Suppressor macrophage treated with lipopolysaccharide for 1 hour (primary cell): ENCODE measurements at places on chromosomes 7 and 10.

GRCh38 chr7:24715661-24716479, 41.4 kb downstream of the GSDME start:
- peak; percentile 14 for DNase-seq

- DNase-seq, result no peak
Measured at GRCh38 chr10:55742487-55742886, 618.6 kb downstream of the ZWINT start.

- no peak for DNase-seq
Measured at GRCh38 chr10:20512631-20513030, 384.5 kb downstream of the NEBL start.

- DNase-seq, result peak; percentile 70
Measured at GRCh38 chr7:44196450-44196872, 4.3 kb upstream of the YKT6 start.

DNA sequence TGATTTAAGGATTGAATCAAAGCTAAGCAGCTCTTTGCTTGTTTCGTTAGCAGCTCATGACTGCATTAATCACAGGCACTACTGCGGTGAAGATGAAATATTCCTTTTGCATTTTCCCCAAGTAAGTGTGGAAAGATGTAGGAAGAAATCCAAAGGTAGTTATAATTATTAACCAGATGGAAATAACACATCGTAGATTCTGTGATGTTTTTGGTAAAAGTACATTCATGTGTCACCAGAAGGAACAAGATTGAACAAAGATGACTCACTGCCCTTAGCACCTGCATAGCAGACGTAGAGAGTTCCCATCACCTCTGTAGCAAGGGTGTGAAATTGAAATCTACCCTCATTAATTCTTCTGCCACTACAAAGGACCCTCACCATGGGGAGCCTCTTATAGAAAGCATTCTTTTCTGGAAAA, 37.1 kb downstream of the SMURF1 start:
- DNase-seq, result no peak

DNA sequence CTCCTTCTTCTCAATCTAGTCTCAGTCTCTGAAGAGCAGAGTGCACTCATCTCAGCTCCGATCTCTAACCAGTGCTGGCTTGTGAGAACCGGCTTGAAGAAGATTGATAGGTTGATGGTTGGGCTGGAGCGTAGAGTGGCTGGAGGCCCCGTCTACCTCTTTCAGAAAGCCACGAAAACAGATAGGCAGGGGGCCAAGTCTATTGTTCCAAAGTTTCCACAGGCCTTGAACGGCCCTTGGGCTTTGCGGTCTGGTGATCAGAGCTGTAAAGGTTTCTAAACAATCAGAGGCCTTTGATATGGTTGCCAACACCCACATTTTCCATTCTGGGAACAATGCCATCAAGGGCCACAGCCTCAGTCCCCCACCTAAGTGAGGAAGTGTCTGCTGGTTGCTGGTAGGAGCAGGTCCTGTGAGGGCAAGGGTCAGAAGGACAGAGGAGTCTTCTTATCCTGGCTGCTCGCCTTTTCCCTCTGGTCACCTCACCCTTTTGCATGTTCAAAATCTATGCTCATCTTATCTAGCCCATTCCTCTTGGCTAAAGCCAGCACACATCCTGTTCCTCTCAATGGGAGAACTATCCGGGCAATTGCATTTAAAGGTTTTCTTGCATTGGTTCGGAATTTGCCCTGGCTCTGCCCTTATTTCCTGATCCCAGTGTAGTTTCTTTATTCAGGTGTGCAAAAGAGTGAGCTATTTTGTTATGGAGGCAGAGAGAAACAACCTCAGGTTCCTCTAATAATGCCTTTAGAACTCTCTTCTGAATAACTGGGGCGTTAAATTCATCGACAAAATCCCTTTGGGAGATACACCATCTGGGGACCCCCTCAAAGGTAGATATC, 70.3 kb upstream of the KMT2E start:
- peak; percentile 63 for DNase-seq

DNA sequence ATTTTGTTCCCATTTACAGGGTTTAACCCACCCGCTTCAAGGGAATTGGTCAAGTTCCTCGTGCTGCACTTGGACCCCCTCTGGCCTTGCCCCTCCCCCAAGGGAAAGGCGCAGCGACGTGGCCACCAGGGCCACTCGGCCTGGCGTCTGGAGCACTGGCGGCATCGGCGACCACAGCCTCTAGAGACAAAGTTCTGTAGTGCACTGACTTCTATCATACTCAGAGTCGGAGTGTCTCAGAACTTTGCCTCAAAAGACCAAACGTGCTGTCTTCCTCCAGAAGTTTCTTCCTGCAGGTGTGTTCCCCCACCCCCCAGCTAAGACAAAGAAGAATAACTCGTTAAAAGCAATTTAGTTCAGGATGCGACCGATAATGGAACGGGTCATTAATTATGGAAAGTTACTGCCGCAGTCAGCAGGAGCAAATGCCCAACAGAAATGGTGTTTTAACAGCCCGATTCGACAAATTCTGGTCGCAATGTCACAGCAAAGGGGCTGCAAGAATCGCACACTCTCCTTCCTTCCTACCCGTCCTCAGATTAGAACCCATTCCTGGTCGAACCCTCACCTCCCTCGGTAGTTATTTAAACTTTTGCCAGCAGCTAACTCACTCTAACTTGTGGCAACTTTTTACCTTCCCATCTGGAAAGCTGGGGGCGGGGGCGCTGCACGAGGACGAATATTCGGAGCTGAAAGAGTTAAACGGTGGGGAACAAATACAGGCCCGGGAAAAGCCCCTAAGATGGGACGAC, 202.1 kb upstream of the NFE2L3 start:
- DNase-seq, result no peak

- no peak for DNase-seq
Measured at GRCh38 chr7:4200546-4201094, 481.5 kb upstream of the FOXK1 start.

DNA sequence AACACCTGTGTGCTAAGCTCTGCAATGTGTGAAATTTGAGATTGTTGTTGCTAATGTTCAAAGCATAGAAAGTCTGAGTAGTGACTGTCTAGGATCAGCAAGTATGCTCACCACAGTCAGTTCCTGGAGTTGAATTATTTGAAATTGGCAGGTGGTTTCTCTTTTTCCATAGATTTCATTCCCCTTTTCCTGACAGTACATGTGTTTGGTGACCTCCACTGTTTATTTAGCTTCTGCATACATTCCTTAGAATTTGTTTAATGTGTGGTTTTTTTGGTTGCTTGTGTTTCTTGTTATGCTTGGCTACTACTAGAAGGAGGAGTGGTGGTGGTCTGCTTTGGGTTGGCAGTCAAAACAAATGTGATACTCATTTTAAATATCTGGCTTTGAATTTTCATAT, 52.3 kb downstream of the FOXP2 start:
- DNase-seq, result no peak

- DNase-seq, result no peak
Measured at GRCh38 chr10:61049386-61049785, 105.4 kb upstream of the RHOBTB1 start.

- DNase-seq, result no peak
Measured at GRCh38 chr7:77393261-77393660, 22.9 kb downstream of the GSAP start.

DNA sequence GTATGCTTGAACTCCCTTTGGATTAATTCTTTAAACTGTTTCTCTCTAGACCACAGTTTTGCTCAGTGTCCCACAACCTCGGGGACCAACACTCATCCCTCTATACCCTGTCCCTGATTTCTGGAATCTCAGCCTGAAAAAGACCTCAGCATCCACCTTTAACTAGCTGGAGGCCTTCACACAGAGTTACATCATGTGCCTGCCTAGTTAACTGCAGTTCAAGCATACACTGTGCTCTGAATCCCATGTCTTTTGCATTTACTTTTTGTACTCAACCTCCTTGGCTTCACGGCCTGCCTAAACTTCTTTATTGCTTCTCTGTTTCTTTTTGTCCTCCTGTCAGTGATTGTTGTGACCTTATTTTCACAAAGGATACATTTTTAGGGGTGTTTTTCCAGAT, 66.7 kb downstream of the PRKG1 start:
- DNase-seq, result no peak

- DNase-seq, result no peak
Measured at GRCh38 chr7:129774359-129774758, 162.8 kb downstream of the NRF1 start.

- peak; percentile 78 for DNase-seq
Measured at GRCh38 chr10:29555746-29556481, 78.9 kb downstream of the SVIL start.

GRCh38 chr7:29140873-29141468, 5.4 kb downstream of the CPVL start:
- DNase-seq, result peak; percentile 32

- no peak for DNase-seq
Measured at GRCh38 chr10:48523212-48523819, 81.6 kb downstream of the ARHGAP22 start.

DNA sequence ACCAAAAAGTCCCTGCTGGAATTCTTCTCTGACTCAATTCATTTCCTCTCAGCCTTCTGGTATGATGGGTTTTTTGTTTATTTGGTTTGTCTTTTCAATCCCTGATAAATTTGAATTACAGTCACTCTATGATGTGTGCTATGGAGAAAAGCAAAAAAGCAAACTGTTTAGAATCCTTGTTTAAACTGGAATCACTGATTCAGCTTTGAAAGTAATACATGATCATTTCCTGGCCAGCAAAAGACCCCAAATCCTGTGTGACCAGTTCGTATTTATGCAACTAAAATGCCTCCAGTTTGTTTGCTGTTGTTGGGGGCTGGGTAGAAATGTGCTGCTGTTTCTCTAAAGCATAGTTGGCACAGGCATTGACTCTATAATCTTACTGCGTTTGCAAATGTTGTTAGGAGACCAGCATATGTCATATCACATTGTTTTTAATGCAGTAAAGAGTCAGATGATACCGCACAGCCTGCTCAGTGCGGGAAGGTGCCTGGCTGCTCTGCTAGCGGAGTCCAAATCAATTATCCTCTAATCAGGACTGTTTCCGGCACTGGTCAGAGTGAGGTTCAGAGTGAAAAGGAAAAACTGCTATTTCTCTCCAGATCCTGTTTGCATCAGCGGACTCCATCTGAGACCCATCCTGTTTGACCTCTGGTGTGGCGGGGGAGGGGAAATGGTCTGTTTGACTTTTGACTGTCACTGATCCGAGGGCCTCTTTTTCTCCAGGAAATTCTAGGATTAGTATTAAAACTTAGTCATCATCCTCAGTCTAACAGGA, 40.6 kb upstream of the ADD3 start:
- peak; percentile 50 for DNase-seq

GRCh38 chr7:32206987-32207386, 136.8 kb upstream of the PDE1C start:
- peak; percentile 1 for DNase-seq

DNA sequence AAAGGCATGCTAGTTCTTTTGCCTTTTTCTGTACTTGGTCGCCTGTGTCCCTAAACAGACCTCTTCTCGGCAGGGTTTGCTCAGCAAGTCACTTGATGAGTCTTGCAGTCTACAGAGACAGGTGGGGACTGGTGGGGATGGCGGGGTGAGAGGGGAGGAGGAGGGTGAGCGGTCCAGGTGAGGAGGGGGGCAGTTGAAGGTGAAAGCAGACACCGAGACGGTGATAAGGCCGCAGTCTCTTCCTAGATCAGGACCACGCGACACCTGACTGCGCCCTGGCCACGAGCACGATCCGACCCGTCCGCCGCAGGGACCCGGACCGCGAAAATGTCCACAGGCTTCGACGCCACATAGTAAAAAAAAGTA, 566 bp downstream of the ASNS start:
- DNase-seq, result no peak

GRCh38 chr7:1290679-1291356, 58.1 kb downstream of the UNCX start:
- DNase-seq, result no peak

DNA sequence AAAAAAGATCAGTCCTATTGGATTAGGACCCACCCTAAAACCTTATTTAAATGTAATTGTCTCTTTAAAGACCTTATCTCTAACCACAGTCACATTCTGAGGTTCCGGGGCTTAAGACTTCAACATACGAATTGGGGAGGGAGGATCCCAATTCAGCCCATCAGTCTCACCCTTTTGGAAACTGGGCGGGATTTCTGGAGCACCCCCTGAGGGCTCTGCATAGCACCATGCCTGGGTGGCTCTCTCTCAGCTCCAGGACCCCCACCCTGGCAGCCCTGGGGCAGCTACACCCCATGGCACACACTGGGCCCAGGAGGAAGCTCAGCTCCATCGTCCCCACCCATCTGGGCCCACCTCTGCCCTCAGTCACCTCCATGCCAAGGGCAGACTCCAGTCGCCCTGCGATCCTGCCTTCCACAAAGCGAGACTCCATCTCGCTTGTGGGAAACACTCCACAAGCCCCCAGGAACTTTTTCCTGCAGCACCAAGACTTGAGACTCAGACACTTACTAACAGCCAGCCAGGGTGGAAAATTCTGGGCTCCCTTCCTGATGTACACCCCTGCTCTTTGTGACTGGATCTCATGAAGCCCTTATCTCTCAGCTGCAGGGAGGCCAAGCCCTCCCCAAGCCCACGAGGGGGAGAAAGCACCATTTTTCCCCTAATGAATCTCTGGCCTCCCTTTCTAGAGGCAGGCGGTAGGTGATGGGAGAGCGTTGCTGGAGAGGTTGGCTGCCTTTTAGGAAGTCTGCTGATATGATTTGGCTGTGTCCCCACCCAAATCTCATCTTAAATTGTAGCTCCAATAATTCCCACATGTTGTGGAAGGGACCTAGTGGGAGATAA, 90.8 kb upstream of the KDM7A start:
- no peak for DNase-seq

- peak; percentile 11 for DNase-seq
Measured at GRCh38 chr7:90424720-90425119, 21.5 kb downstream of the CLDN12 start.

GRCh38 chr7:153564391-153564790, 487.8 kb upstream of the DPP6 start:
- no peak for DNase-seq

GRCh38 chr7:71221049-71221448, 89.1 kb downstream of the GALNT17 start:
- DNase-seq, result no peak

GRCh38 chr10:51980752-51981151, 281.4 kb upstream of the CSTF2T start:
- DNase-seq, result no peak

GRCh38 chr10:1339396-1339795, 283.2 kb downstream of the WDR37 start:
- no peak for DNase-seq

DNA sequence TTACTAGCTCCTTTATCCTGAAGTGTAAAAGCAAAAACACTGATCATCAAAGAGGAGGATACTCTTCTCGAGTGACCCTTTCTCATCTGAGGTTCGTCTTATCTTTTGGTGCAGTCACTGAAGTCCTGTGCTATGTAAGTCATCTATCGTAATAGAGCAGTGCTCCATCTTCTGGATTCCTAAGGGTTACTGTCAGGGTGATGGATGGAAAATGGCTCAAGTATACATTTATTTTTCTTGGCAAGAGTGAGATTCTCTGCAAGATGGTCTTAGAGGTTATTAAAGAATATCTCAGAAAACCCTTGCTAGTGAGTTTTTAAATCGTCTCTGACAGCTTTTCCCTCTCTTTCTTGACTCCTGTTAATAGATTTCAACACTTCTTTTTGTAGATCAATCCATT, 12.4 kb downstream of the PRKG1 start:
- DNase-seq, result no peak

DNA sequence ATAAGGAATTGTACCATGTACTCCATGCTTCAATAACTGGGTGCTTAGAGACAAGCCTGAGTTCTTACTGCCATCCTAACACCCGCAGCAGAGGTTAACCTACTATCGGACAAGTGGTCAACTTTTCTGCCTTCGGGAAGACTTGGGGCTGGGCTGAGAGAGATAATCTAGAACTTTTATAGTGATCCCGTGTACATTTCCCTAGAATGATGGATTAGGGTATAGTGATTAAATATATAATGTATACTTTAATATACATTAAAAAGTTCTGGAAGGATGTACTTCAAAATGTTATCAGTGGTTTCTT, 12.2 kb upstream of the HNRNPF start:
- DNase-seq, result no peak
